ENCODE measurements at places on chromosomes 1 and 21.

GRCh38 chr1:148363439-148363810 is 119.7 kb downstream of the PPIAL4G start:
- DNase-seq: no peak

DNA sequence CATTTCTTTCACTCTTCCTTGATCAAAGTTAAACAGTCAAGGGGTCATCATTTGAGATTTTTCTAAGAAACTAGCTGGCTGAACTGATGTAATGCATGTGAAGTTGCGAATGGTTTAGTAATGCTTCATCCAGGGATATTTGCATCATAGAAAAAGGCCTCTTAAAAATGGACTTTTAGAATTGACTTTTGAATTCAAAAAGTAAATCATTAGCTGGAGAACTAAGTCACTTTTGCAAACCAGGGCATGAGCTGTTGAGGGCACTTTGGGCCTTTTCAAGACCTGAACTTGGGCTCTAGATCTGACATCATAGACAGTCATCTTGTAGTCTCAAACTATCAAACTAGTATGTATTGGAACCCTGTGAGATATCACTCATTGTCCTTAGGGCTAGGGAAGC is 85.0 kb downstream of the GRIK1 start:
- DNase-seq: no peak

DNA sequence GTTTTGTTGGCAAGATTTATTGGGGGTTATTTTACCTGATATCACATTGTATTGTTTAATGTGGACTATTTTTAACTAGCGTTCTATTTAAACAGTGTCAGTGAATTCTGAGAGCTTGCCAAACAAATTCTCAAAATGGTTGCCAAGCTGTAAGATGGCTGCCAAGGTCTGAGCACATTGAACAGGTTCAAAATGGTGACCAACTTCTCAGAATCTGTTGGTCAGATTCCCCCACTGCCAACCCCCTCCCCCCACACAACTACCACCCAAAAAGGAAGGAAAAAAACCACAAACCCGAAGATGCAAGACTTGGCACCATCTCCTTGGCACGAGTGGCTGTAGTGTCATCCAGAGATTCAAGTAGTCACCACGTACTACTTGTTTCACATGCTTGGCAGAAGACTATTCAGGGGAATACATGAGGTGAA is 159.1 kb downstream of the NFIA start:
- DNase-seq: peak; percentile 39

GRCh38 chr21:28674763-28675162 is 317.9 kb downstream of the LTN1 start:
- no peak for DNase-seq

GRCh38 chr1:241336335-241336734 is 20.7 kb downstream of the RGS7 start:
- no peak for DNase-seq

DNA sequence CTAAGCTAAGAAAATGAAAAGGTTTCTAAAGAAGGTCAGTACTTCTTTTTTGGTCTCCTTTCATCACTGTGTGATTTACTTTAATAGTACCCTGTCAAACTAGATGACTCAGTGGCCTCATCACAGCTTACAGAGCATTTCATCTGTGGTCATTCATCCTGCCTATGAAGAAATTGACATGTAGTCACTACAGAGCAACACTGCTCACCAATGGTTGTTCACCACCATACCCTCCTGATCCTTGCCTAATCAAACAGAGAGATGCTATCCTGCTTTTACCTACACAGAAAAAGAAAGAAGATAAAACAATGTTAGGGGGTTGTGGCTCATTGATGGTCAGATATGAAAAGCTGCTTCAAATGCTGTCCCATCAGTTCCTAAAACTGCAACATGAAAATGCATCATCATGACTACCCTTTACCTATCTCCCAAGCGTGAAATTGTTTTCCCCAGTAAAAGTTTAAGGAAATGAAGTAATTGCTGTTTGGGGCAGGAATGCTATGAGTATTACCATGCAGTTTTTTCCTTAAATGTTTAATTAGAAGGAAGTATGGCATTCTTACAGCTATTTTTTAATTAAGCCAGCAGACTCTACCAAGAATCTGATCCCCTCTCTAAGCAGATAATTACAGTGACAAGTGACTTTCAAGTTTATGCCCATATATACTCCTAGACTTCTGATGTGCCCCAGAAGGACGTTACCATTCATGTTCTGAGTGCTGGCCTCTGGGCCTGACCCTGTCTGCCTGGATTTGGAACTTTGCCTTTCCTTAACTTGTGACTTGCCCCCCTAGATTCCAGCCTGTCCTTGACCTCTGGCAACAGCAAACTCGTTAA is 46.1 kb upstream of the FBXO28 start:
- DNase-seq: no peak

GRCh38 chr1:30412241-30413110 is 310.9 kb downstream of the MATN1 start:
- no peak for DNase-seq

- no peak for DNase-seq
These were observed 74.5 kb upstream of the ARHGEF16 start for GRCh38 chr1:3379934-3380333.
